ENCODE measurements at places on chromosomes 13 and 19. TPM values are rescaled to one million over a fixed set of nuclear protein-coding genes. Genes with fewer than 3 reads are reported as not detected.

PLIN5 gene
- 0.25 TPM for total RNA-seq

PRDX2 gene
- 6.7 TPM for total RNA-seq

CD22 gene
- total RNA-seq, result 1.9 TPM

ZNF880 gene
- 1.0 TPM for total RNA-seq

SLC17A7 gene
- 0.45 TPM for total RNA-seq

CCDC169 gene
- 2.3 TPM for total RNA-seq

SLC46A3 gene
- 2.5 TPM for total RNA-seq

GPALPP1 gene
- total RNA-seq, result 16.2 TPM

NEK3 gene
- total RNA-seq, result 4.2 TPM

DNA sequence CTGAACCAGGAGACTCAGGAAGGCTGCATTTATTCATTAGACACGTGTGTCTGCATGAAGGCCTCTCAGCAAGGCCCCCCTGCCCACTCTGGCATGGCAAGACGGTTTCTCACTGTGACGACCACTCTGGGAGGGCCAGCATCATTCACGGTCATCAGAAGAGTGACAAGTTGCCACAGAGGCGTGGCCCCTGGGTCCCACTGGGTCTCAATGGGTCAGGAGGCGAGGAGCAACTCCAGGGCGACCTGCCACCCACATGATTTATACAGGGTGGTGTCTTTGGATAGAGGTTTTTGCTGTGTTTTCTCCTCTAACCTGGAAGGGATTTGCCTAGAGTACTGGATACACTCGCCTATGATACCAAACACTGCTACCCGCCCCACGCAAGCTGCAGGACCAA is 60.7 kb downstream of the KLF2 start:
- DNase-seq, result no peak

- DNase-seq, result no peak
Observed at GRCh38 chr19:18635831-18636182, 1.0 kb upstream of the KLHL26 start.

GRCh38 chr13:25922376-25922775 is 129.4 kb downstream of the SHISA2 start:
- no peak for DNase-seq

- DNase-seq, result no peak
Observed at GRCh38 chr19:56383826-56384605, 9.3 kb downstream of the ZNF582 start.

- DNase-seq, result no peak
Observed at GRCh38 chr13:43441899-43442499, 344.8 kb downstream of the ENOX1 start.

DNA sequence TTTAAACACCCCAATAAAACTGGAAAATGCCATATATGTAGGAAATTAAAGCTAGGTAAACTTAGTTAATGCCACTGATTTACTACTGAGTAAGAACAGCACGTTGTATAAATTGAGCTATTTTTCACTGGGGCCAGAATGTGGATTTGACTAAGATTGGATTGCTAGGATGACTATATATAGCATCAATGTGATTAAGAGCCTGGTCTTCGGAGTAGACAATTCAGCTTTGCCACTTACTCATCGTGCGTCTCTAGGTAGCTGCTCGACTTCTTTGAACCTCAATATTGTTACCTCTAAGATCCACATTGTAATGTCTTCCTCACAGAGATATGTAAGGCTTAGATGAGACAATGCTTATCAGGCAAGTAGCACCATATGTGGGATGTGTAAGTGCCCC is 462.5 kb downstream of the KLF12 start:
- no peak for DNase-seq

GRCh38 chr13:99220199-99220935 is 19.7 kb downstream of the UBAC2 start:
- no peak for DNase-seq

- DNase-seq, result no peak
Observed at GRCh38 chr13:113342820-113343691, 20.9 kb downstream of the GRTP1 start.

- DNase-seq, result no peak
Observed at GRCh38 chr13:112973577-112973951, 4.5 kb downstream of the MCF2L start.

- no peak for DNase-seq
Observed at GRCh38 chr19:19538785-19539166, 711 bp downstream of the CILP2 start.

DNA sequence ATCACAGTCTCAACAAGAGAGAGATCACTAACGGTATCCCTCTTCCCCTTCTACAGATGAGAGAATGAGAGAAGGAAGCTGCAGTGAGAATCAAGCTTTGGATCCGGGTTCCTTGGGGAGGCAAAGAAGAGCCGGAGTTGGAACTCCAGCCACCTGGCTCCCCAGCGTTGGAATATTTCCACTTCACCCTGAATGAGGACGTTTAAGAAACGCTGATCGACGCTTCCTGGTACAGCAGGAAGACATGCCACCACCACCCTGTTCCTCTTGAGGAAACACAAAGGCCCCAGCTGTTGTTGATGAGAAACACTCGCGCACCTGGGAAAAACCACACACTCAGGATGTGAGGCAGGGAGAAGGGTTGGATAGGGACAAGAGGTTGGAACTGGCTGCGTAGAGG is 11.3 kb upstream of the CACNG8 start:
- no peak for DNase-seq

GRCh38 chr19:7395360-7396066 is 46.8 kb downstream of the ARHGEF18 start:
- DNase-seq, result no peak

DNA sequence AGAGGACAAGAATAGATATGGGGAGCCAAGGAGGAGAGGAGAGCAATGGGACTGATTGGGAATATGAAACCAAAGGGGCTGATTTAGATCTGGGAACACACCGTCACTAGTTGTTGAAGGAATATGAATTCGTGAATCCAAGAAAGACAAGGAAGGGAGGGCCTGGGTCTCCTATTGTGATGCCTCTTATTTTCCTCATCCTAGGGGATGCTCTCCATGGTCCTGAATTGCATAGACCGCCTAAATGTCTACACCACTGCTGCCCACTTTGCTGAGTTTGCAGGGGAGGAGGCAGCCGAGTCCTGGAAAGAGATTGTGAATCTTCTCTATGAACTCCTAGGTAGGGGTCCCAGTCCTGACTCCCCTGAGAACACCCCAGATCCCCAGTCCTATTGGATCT is 21.5 kb downstream of the RYR1 start:
- DNase-seq, result no peak

DNA sequence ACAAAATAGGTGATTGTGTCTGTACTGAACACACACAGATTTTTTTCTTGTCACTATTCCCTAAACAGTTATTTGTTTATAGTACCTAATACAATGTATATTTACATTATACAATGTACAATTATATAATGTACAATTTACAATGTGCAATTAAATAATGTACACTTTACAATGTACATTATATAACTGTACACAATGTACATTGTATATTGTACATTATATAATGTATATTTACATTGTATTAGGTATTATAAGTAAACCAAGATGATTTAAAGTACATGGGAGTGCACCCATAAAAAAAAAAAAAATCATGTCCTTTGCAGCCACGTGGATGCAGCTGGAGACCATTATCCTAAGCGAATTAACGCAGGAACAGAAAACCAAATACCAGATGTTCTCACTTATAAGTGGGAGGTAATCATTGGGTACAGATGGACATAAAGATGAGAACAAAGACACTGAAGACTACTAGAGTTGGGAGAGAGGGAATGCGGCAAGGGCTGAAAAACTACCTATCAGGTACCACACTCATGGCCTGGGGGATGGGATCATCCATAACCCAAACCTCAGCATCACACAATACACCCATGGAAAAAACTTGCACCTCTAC is 68.1 kb downstream of the ABCC4 start:
- DNase-seq, result no peak

DNA sequence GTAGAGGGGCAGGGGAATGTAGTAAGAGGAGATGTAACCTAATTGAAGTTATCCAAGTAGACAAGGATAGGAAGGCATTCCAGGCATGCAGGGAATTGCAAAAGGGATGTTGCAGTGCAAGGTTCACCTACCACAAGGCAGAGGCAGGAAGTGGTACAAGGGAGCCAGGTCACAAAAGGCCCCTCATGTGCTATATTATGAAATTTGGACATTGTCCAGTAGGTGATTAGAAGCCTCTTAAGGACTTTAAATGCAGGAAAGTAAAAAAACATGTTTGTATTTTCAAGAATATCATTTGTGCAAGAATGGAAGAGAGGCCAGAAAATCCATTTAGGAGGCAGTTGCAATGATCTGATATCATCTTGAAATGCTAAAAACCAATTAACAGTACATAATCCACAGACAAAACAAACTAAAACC is 111.4 kb downstream of the FRY start:
- peak; percentile 52 for DNase-seq

DNA sequence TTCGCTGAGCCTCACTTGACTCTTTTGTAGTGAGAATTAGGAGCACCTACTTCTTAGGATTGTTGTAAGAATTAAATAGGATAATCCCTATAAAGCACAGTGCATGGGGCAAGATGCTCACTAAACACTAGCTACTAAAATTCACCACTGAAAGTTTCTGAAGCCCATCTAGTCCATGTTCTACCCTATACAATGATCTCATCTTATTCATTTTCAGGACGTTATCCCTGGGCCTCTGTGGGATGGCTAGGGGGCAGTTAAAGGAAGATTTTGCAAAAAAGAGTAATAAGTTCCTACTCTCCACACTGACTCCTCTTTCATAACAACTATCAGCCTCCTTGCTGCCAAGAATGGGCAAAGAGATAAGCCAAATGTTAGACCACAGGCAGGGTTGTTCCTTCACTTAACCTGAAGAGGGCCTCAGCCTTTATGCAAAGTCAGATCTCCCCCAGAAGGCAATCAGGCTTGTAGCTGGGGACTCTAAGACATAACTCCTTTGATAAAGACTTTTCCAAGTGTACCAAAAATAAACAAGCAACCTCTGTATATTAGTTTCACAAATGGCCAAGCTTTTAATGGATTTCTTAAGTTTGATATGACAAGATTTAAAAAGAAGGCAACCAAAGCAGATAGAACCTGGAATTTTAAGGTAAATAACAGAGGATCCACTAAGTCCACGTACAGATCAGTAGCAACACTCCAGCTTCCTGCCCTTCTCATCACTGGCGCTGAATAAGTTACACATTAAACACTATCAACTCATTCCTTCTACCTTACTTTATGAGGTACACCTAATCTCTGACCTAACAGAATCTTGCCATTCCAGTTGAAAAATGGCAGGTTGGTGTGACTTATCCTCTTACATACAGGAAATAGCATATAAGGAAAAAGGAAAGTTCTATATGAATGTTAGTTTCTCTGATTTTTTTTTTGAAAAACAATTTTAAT is 44.4 kb downstream of the ELF1 start:
- DNase-seq, result peak; percentile 23

DNA sequence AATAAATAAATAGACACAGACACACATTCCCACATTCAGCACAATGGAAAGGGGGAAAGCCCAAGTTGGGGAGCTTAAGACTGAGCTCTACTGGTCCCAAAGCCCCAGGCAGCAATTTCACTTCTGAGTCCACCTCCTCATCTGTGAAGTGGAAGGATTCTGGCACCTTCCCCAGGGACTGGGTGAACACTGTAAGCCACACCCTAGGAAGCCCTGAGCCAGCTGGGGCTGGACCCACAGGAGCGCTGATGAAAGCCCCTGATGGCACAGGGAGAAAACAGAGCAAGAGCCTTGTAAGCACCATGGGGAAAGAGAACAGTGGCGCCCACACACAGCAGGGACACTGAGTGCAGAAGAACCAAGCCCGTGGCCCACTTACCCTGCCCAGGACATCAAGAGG is 37.8 kb downstream of the EPS15L1 start:
- DNase-seq, result no peak

DNA sequence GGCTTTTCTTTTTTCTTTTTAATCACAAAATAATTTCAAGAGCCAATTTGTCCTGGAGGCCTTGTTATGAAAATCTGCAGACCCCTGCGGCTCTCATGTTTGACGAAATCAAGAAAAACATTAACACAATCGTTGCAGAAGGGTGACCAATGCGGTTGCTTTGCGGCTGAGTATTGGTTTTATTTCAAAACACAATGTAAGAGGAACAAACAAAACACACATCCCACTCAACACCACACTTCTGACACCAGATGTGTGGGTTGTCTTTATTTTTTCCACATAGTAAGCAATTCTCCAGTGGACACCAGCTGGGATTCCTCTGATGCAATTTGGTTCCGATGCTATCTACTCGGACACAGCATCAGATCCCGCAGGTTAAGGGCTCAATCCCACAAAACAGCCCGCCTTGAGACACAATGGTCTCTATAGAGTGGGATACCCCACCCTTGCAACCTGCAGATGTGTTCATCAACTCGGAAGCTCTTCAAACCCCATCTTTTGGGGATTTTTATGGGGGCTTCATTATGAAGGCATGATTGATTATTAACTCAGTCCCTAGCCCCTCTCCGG is 21.9 kb upstream of the CCDC124 start:
- DNase-seq, result no peak

- no peak for DNase-seq
Observed at GRCh38 chr19:37990362-37990761, 83.4 kb downstream of the SIPA1L3 start.

- no peak for DNase-seq
Observed at GRCh38 chr13:114038900-114039299, 65.0 kb upstream of the C13orf46 start.

DNA sequence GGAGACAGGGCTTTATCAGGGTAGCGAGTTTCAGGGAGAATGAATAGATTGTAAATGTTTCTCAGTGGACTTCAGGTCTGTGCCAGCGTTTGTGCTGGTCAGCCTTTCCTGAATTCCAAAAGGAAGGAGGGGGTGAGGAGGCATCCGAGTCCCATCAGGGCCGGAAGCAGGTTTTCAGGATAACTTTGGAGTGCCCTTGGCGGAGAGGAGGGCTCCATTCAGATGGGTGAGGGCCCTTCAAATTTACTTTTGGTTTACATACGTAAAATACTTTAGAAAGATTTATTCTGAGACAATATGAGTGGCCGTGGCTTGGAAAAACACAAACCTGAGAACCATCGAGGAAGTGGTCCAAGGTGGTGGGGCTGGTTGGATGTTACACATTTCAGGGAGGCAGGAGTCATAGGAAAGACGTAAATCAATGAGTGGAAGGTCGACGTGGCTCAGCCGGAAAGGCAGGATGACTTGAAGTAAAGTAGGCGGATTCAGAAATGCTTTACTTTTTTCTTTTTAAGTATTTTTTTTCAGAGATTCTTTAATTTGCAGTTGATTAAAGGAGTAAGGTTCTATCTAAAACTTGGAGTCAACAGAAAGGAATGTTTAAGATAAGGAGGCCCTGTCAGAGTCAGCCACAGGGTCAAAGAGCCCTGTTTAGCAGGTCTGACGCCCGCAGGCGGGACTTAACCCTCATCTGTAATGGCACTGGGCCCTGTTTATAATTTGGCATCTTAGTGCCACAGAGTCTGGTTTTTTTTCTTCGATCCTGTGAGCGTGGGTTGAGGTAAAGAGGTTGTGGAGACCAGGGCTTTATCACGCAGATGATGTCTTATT is 32.8 kb downstream of the ATP11A start:
- peak; percentile 81 for DNase-seq

DNA sequence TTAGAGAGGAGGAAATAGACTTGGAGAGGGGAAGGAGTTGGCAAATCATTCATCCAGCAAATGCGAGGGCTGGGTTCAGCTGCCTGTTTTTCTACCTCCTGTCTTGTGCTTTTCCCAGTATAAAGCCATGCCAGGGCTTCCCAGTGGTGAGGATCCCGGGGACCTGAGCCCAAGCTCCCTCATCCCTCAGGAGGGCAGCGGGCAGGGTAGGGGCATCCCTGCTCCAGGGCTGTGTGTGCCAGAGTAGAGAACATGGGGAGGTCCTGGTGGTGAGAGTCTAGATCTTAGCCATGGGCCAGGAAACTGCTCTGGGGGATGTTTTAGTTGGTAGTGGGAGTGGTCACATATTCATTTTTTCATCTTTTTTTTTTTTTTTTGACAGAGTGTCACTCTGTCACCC is 43.6 kb downstream of the GPR12 start:
- DNase-seq, result no peak

Measured in H4 (cell line).